Jurkat, Clone E6-1 (cell line): ENCODE measurements at places on chromosomes 11 and 22.

- DNase-seq = no peak
These were observed 21.4 kb upstream of the TUB start for GRCh38 chr11:8059571-8060011.

DNA sequence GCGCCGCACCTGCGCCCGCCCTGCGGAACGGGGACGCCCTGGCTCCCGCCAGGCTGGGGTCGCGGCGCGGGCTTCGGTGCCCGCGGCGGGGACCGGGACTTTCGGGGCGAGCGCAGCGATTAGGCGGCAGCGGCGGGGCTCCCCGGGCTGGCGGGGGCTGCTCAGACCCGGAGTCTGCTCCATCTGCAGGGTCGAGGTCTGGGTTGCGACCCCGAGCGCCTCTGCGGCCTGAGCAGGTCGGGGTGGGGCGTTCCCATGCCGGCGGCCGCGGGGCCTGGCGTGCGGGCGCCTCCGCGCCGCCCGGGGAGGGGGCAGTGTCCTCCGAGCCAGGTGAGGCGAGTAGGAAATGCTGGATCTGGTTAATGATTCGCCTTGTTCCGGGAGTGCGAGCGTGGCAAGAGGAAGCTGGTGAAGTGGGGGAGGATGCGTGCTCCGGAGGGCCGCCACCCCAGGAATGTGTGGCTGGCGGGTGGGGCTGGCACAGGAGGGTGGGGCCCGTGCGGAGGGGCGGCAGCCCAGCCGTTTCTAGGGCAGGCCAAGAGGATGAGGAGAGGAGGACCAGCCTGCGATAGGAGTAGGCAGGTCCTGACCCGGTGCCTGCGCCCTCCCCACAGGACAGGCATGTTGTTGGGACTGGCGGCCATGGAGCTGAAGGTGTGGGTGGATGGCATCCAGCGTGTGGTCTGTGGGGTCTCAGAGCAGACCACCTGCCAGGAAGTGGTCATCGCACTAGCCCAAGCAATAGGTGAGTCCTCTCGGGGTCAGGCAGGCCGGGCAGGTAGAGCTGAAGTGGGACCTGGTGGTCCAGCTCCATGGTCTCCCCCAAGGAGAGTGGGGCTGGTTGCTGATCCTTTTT, 606 bp downstream of the RASSF7 start:
- no peak for DNase-seq

GRCh38 chr22:46219636-46220035, 30.5 kb downstream of the CDPF1 start:
- DNase-seq = no peak

GRCh38 chr11:93494357-93494756, 48.8 kb downstream of the SMCO4 start:
- no peak for DNase-seq

DNA sequence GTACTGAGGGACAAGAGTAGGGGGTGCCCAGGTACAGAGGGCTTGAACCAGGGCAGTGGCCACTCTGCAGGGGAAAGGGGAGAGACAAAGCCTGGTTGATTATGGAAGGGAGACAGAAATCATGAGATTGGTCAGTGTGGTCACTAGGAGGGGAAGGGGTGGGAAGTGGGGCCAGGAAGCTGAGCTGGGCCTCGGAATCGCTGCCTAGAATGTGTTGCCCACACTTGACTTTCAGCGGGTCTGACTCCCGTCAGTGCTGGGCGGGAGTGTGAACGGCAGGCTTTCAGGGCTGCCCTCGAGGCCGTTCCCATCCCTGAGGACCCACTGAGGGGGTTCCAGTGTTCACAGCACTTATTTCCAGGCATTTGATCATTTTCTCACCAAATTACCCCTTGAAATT, 5.9 kb downstream of the DAGLA start:
- DNase-seq = no peak

DNA sequence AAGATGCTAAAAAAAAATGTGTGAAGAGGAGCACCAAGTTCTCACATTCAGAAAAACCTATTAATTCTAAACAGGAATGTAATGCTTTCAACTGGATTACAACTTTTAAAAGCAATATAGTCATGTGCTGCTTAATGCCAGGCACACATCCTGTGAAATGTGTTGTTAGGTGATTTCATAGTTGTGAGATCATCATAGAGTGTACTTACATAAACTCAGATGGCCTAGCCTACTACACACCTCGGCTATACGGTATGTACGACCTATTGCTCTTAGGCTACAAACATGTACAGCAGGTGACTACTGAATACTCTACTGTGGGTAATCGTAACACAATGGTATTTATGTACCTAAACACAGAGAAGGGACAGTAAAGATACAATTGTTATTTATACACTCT, 142.3 kb downstream of the RBFOX2 start:
- no peak for DNase-seq

DNA sequence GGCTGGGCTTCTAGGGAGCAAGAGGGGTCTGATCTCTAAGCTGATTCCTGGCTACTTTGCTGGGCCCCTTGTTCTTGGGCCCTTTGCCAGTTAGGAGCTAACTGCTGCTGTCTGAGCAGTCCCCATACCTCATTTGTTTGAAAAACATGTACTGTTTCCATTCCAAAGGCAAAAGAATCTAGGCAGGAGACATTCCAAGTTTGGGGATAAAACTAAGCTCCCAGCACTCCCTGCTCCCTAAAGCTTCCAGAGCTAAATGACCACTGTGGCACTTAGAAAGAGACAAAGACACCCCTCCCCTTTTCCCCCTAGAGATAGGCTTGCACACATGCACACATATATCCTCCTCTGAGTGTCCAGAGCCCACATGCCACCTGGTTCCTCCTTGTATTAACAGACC, 22.7 kb upstream of the RRM1 start:
- DNase-seq = no peak

GRCh38 chr11:117826190-117826570, 1.6 kb upstream of the FXYD2 start:
- DNase-seq = no peak

DNA sequence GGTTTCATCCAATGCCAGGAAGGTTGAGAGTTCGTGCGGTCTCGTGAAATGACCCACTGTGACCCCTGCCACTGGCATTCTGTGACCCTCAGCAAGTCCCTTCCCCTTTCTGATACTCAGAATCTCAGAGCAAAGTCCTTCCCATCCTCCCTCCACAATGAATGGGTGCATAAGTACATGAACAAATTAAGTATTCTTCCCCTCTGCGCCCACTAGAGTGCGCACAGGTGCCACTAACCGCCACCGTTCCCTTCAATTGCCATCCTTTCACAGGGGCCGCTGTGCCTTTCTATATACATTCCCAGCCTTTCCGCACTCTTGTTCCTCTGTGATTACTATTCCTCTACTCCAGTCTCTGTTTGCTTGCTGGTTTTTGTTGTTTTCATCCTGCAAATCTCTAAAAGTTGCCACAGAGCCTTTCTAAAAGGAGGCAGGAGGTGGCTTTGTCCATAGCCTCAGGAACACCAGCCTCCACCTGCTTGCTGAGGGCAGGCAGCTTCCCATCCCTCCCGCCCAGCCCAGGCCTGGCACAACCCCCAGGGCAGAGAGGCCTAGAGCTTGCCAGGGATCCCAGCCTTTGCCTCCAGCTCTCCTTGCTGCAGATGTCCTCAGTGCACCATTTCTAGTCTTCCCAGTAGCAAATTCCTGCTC, 6.7 kb upstream of the AP1B1 start:
- peak; percentile 73 for DNase-seq

DNA sequence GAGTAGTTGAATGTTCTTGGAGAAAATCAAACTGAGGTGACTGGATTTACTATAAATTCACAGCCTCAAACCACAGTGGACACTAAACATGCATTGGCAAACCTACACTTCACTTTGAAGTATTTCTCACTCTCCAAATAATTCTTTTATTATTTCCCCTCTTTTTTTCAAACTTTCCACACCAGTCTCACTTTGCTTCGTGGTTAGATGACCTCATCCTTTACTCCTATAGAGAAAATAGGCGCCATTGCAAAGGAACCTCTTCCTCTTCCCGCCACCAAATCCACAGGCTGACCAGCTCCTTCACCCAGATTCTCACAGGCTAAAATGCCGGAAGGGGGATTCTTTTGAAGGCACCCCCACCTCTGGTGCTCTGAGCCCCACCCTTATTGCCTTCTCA, 33.4 kb downstream of the HTR3A start:
- DNase-seq = no peak

DNA sequence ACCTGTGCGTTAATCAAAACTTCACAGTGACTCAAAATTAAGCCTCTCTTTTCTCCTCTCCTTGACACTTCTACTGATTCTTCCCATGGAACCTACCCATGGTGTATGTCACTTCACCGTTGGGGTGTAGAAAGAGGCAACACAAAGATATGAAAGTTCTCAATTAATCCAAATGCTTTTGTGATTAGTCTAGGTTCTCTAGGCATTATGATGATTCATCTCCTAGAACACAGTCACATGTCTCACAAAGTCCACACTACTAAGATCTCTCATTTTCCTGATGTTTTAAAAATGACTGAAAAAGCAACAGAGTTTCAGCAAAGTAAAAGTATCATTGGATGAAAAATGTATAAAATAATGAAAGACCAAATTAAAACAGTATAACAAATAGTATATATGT, 13.7 kb upstream of the SCGB2A2 start:
- DNase-seq = no peak

DNA sequence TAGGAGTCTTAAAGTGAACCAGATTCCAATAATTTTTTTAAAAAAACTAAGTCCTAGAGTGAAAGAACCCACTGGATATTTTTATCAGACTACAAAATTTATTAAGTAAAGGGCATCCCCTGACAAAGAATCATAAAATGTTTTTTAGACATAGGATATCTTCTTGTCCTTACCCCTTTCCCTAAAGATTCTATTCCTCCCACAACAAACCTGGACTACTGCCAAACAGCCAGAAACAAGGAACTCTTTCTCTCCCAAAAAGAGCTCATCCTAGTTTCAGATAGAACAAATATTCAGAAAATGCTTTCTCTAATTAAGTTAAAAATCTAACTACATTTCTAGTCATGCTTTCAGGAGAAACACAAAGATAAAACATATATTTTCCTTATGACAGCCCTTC, 327.1 kb downstream of the FAM181B start:
- DNase-seq = no peak

DNA sequence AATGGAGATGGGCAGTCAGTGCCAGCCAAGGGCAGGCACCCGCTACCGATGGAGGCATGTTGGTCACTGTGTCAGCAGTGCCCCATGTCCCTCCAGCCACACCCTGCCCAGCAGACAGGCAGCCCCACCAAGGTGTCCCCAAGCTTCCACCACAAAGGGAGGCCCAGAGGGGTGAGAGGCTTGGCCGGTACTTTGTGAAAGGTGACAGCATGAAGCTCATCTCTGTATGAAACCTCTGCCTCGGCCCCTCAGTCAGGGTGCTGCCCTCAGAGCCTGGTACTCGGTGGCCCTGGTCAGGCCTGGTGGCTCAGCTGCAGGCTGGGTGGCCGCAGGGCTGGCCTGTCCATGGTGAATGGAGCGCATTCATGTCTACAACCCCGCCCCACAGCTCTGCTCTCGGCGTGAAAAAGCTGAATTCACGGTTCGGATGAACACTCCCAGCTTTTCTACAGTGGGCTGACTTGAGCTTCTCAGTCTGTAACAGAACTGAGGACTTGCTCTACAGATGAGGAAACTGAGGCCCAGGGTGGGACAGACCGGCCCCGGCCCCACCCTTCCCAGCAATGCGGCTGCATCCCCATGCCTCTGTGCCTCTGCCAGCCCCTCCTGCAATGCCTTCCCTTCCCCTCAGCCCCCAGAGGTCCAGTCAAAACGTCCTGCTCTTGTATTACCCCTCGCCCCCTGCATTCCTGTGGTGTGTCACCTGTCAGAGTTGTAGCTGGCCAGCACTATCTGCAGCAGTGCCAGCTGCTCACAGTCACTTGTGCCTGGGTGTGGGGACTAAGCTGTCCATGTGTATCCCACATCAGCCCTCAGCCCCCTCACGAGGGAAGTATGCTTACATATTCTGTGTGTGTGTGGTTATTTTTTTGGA, 27.7 kb downstream of the RSPH14 start:
- no peak for DNase-seq

DNA sequence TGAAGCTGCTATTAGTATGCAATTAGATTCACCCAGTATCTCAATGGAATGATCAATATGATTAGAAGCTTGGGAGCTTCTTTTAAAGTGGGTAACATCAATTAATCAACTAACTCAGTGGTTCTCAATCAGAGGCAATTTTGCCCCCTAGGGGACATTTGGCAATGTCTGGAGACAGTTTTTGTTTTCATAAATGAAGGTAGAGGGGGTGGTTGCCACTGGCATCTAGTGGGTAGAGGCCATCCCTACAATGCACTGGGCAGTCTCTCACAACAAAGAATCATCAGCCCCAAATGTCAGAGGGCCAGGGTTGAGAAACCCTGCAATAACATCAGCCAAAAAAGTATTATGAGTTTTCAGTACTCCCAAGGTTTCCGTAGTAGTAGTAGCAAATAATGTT, 5.9 kb upstream of the AMOTL1 start:
- peak; percentile 35 for DNase-seq

GRCh38 chr22:47231759-47232158, 469.3 kb downstream of the TBC1D22A start:
- no peak for DNase-seq

DNA sequence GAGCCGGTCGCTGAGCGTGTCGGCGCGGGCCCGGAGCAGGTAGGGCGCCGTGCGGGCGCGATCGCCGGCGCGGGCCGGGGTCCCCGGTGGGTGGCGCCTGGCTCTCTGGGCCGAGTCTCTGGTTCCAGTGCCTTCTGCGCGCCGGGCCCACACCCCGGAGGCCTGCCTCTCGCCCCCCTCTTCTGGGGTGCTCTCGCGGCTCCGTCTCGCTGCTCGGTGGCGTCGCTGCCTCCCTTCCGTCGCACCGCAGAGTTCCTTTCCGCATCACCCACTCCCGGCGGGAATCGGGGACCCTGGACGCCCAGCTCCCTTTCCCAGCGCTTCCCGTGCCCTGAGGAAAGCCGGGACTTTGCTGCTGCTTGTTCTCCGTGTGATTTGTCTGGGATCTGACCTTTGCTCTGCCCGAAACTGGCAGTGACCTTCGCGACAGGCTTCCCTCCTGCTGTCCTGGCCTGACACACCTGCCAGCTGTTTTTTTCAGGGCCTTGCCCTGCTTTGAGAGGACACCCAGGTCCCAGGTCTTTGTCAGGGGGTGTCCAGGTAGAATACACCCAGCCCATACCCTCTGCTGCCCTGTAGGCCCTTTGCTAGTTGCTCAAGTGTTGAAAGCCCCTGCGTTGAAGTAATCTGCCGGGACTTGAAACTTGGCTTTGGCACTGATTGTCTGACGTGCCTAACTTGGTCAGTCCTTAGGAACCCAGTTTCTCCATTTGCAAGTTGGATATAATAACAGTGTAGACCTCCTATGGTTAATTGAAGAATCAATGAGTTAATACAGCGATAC, 711 bp downstream of the FDX1 start:
- no peak for DNase-seq

DNA sequence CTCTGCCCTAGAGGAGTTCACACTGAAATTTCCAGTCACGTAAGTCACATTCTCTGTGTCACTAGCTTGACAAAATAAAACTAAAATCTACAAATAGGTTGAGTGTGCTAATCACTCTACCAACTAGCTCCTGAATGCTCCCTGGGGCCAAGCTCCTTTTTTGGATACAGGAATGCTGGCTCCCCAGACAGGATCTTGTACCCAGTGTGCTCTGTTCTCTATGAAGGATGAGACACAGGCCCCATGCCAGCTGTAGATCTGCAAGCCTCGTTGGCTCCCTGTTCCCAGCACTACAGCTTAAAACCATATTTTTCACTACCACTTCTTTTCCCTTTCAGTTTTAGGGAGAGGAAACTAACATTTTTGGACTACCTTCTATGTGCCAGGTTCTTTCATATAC, 3.7 kb upstream of the IPO7 start:
- no peak for DNase-seq
